ENCODE measurements at places on chromosomes 4 and X. TPM values are rescaled to one million over a fixed set of nuclear protein-coding genes. Genes with fewer than 3 reads are reported as not detected.

The CYBB gene
- not detected for total RNA-seq

The CXCL13 gene
- not detected for total RNA-seq

The GRSF1 gene
- 117 TPM for total RNA-seq

- DNase-seq, result no peak
These were observed 34.0 kb downstream of the SLC9A6 start for GRCh38 chrX:136019226-136019625.

DNA sequence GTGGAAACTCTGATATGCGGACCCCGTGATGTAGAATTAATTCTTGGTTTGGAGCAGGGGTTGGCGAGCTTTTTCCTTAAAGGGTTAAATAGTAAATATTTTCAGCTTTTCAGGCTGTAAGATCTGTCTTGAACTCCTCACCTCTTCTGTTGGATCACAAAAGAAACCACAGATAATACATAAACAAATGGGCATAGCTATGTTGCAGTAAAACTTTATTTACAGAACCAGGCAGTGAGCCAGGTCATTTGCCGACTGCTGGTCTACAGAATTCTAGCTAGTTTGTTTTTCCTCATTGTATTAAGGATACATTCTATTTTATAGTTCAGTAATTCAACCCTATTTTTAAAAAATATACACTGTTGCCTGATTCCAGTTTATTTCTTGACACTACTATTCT lies 116.6 kb downstream of the PAPSS1 start:
- DNase-seq, result no peak

GRCh38 chrX:46279214-46279924 lies 265.9 kb downstream of the ZNF674 start:
- DNase-seq, result no peak

GRCh38 chr4:82900066-82900410 lies 497 bp upstream of the THAP9 start:
- DNase-seq, result no peak

DNA sequence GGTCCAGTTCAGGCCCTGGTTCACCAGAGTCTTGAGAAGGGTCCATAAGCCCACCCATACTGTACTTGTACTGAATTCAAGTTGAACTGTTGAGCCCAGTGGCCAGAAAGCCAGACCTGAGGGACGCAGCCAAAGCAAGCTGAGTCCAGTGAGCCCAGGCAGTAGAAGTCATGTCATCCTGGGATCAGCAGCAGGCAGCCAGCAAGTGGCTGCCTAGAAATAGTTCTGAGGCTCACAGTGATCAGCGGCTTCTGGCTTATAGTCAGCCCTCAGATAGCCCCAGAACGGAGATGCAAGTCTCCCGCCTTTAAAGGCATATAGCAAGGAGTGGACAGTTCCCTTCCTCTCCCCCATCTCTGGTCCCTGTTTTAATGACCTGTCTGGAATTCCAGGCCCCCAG lies 347.1 kb downstream of the FBXW7 start:
- no peak for DNase-seq

- no peak for DNase-seq
These were observed 3.7 kb downstream of the PNMA6E start for GRCh38 chrX:153397256-153397960.

DNA sequence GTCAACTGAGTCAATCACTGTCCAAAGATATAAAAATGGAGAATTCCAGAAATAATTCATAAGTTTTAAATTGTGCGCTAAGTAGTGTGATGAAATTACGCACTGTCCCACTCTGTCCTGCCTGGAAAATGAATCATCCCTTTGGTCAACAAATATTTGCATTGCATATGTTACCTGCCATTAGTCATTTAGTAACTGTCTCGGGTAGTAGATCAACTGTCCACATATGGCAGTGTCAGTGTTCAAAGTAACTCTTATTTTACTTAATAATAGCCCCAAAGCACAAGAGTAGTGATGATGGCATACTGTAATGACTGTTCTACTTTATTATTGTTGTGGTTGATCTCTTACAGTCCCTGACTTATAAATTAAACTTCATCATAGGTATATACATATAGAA lies 3.4 kb downstream of the YTHDC1 start:
- DNase-seq, result no peak

DNA sequence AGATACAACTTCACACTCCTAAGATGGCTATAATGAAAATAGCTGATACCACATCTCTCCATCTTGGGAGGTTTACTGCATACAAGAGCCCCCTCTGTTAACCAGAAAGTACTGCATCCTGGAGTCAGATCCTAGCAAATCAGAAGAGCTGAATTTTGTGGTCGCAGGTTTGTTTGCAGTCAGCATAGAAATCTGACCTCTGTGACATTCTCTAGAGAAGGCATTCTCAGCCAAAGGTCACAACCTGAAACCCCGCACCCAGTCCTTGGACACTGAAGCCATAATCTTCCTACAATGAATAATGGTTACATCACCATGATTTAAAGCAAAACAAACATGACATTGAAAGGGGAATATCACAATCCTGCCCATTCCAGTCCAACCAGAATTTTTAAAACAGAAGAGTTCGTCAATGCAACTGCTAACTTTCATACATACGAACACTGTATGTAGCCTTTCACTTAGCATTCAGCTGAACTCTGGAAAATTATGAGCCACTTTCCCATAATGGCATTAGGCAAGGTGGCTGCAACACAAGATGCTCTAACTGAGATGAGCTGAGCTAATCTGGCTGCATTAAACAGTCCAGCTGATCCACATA lies 17.6 kb downstream of the HS6ST2 start:
- DNase-seq, result no peak

DNA sequence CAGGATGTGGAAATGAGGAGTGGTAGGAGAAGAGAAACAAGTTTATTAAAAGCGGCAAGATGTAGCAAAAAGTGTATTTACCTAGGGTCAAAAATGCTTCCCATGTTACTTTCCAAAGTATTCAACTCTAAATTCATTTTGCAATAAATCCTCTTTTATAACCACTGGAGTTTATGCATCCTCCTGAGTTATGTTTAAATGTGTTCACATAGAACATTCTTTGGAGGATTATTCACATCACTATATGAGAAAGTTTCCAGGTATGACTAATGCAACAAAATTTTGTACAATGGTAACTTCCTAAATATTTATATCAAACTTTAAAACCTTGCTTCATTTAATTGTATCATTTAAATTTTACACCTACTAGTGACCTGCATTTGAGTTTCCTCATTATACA lies 870.6 kb upstream of the SLIT2 start:
- DNase-seq, result no peak

- DNase-seq, result peak; percentile 48
These were observed 14.3 kb downstream of the CBR4 start for GRCh38 chr4:168995537-168996295.

DNA sequence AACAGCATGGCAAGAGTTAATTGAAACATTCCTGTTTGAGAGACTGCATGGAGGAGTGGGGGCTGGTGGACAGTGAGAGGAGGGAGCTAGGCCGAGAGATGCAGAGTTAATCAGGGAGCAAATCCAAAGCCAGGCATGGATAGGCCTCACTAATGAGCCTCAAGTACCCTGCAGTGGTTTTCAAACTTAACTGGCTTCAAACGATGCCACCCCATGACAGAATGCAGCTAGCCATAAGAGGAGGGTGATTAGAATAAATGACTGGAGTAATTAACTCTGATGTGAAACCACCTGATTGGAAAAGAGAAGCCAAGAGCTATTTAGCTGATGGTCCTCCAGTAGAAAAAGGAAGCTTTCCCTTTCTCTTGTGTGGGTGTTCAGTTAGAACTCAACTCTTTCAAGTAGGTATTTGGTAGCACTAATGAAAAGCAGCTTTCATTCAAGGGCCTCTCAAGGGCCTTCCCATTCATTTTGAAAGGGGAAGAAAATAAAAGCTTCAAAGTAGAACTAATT lies 215.4 kb upstream of the MAB21L2 start:
- DNase-seq, result no peak

- no peak for DNase-seq
These were observed 372.4 kb upstream of the SLIT2 start for GRCh38 chr4:19879330-19879729.

GRCh38 chr4:185657183-185657582 lies 121.9 kb upstream of the PDLIM3 start:
- DNase-seq, result no peak

GRCh38 chr4:89285745-89286144 lies 21.9 kb downstream of the GPRIN3 start:
- DNase-seq, result no peak

- no peak for DNase-seq
These were observed 2.7 kb downstream of the TKTL1 start for GRCh38 chrX:154298312-154298711.
